ENCODE measurements at places on chromosomes 16 and 17. TPM values are rescaled to one million over a fixed set of nuclear protein-coding genes. Genes with fewer than 3 reads are reported as not detected.

DNA sequence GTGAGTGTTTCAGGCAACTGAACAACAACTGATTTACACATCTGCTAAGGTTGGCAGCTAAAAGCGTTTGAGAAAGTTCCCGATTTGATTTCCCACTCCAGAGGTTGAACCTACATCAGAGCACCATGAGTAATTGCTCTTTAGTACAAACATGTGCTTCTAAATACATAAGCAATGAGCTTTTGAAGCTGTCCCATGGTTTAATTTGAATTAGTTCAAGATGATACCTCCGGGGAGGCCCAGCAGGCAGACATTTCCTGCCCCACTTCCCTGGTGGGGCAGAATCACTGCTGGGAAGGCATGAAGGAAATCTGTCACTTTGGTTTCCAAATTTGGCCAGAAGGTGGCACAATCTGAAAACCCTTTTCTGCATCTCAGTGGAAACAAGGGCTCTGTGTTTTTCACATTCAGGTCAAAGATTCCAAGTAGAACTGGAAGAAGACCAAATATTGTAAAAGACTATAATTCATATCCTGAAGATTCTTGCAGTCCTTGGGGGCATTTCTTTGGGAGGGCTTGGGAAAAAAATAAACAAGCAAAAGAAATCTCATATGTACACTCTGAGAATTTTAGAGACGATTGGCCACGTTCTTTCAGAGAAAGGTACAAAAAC is 176.2 kb upstream of the FAM20A start:
- peak; percentile 78 for DNase-seq

GRCh38 chr17:48592057-48592514 is 1.5 kb downstream of the HOXB5 start:
- no peak for DNase-seq

GRCh38 chr17:59776577-59776976 is 69.1 kb downstream of the VMP1 start:
- no peak for DNase-seq

DNA sequence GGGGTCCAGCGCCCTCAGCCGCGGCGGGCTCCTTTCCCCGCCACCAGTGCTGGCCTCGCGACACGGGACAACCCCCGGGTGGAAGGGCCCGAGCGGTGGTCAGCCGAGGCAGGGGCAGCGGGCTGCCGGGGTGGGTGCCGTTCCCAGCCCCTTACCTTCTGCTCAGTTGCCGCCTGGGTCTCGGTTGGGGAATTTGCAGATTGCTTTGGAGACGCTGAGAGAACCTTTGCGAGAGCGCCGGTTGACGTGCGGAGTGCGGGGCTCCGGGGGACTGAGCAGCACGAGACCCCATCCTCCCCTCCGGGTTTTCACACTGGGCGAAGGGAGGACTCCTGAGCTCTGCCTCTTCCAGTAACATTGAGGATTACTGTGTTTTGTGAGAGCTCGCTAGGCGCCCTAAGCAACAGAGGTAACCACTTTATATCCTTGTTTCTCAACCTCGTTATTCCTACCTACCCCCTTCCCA is 381 bp downstream of the CTNS start:
- DNase-seq = no peak

DNA sequence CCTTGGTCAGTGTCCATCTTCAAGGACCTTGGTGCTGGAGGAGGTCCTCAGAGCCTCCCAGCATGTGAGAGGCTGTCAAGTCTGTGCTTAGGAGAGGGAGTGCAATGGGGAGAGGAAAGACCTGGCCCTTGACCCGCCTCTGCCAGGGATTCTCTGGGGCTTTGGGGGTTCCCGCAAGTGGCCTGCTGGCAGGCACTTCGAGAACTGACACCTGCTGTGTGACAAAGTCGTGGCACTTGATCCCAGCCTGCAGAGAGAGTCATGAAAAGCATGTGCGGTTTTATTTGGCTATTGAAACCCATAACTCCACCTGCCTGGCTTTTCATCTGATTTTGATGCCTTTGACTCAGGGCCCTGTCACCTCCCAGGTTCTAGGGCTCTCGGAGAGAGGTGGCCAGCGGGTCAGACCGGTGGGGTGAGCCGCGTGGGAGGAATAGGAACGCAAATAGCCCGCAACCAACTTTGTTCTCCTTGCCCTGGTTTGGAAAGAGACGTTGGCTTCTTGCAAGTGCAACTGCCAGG is 42.8 kb upstream of the GSE1 start:
- no peak for DNase-seq

- DNase-seq = no peak
These were observed 30.1 kb downstream of the NLRC3 start for GRCh38 chr16:3546986-3547682.

DNA sequence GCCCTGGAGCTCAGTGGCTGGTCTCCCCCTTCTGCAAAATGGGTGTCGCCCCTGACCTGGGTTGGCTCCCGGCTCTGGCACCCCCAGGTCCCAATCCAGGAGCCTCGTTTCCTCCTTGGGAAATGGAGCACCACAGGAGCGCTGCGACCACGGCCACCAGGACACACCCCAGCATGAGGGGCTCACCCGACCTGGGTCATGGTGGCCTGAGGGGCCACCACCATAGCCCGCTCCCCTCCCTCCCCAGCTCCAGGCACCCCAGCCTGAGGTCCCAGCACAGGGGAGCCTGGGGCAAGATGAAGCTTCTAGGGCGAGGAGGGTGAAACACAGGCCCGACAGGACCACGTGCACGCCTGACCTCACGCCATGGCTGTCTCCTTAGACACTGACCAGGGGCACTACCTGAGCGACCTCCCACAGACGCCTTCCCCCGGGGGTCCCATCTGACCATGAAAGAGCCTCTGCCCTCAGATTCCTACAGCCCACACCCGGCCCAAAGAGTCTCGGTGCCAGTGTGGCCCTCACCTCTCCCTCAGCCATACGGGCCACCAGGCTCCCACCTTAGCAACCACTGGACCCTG is 11.8 kb downstream of the BCAR1 start:
- DNase-seq = no peak

- no peak for DNase-seq
These were observed 36.1 kb upstream of the MYH2 start for GRCh38 chr17:10585529-10585928.

- DNase-seq = no peak
These were observed 1.6 kb upstream of the MRPL38 start for GRCh38 chr17:75906143-75906884.

GRCh38 chr17:50152736-50153135 is 2.3 kb upstream of the PPP1R9B start:
- DNase-seq = no peak

DNA sequence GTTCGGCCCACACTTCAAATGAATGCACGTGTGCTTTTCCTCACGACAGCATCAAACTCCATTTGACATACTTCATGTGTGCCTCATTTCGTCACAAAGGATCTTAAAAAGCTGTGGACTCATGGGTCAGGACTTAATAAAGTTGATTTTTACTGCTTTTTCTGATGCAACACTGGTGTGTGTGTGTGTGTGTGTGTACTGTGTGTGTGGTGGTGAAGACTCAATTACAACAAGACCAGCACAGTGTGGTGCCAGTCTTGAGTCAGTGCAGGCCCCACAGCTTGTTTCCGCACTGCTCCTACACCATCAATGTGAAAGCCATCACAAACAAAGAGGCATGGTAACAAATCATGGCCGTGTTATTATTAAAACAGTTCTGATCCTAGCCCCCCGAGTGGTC is 17.7 kb downstream of the CDIP1 start:
- DNase-seq = no peak

GRCh38 chr17:12790249-12791106 is 1.2 kb downstream of the ARHGAP44 start:
- DNase-seq = no peak

- DNase-seq = no peak
These were observed 157.7 kb downstream of the PARN start for GRCh38 chr16:14472357-14472756.

Gene KRTAP2-2
- total RNA-seq = not detected

Gene WFDC1
- total RNA-seq = 1.1 TPM

Gene MFSD6L
- total RNA-seq = 2.6 TPM

Gene TBC1D3I
- total RNA-seq = 0.46 TPM

Gene HOXB7
- total RNA-seq = not detected

Gene IGF2BP1
- total RNA-seq = 513 TPM

Gene HS3ST3B1
- 14.4 TPM for total RNA-seq
